Activated CD8-positive, alpha-beta memory T cell treated with anti-CD3 and anti-CD28 coated beads for 1 hour (primary cell): ENCODE measurements at places on chromosomes 6 and 20.

- DNase-seq: no peak
Observed at GRCh38 chr6:47321577-47321976, 11.9 kb upstream of the TNFRSF21 start.

GRCh38 chr6:79597155-79597554 is 34.0 kb upstream of the SH3BGRL2 start:
- no peak for DNase-seq

DNA sequence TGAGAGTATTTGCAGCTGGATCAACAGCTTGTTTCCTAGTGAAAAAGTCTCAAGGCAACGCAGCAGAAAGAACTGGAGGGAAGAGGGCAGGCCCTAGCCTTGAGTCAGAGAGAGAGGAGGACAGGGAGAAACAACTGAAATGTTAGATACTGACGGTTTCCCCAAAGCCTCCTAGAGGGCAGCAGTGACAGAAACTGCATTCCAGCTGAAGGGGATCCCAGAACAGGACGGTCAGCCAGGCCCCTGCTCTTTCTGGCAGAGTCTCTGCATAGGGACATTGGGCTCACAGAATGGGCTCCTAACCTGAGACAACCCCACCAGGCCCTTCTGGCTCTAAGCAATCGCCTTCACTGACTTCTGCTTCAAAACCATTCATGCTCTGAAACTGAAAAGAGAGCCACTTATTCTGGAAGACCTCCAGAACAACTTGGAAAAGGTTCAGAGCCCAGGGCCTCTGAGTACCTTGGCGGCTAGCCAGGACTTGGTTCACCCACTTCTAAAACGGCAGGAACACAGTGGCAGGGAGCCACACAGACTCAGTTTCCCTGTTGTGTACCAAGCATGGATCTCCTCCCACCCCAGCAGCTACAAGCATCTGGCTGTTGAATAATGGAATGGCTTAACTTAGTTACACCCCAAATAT is 72.9 kb downstream of the PSMB1 start:
- DNase-seq: no peak

DNA sequence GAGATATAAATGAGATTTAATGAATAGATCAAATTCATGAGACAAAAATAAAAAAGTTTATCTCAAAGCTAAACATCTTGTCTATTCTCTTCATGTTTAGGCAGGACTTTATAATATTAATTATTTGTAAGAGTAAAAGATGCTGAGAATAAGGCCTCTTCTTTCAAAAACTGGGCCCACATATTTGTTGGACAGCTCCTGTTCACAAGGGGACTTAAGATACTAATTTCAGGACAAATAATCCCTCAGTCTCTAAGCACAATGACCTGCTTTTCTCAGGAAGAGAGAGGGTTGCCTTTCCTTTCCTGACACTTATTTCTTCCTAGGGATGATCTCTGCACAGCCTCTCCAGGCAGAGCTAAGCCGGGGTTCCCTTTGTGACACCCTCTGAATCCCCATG is 43.3 kb downstream of the NOX3 start:
- DNase-seq: no peak

DNA sequence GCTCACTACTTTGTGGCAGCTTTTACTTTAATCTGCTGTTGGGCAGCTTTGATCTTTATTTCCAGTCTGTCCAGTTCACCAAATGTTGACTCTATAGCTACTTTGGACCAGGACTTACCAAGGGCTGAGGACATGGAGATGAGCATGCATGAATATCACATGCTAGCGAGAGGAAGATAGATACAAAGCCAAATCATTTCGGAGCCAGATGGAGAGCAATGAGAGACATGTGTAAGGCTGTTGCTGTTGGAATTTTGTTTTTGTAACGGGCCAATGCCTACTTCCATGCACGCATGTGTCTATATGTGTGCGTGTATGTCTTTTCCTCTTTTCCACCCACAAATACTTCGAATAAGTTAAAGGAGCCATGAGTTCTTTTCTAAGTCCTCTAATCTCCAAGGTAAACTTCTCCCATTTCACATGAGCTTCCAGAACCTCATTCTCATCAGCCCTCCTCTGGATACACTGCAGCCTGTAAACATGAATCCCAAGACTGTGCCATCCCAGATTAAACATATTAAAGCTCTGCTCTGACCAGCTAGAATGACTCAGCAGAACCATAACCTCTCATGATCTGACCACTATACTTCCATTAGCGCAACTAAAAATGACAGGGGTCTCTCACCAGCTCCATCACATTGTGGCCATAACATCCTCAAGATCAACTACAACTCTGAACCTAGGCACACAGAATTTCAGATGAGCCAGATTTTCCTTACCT is 160.7 kb downstream of the LRFN2 start:
- no peak for DNase-seq

DNA sequence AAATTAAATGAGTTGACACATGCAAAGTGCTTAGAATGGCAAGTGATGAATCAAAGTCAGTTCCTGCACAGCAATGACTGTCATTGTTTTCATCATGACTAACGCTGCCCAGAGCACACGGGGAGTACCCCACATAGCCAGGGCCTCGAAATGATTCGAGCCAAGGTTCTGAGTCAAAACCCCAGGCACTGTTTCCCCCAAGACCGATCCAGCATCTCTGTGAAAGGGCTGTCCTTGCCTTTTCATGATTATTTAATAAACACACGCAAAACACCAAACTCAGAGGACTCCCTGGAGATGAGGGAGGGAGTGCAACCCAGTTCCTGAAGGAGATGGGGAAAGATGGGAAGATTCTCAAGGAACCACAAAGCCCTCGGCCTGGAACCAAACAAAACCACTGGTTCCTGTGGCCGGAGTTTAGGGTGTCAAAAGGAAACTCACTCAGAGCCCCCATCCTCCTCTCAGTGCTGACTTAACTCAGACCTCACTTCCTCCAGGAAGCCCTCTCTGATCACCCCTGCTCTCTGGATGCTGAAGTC is 3.8 kb downstream of the PREX1 start:
- no peak for DNase-seq

GRCh38 chr6:31246051-31246521 is 25.8 kb downstream of the HLA-C start:
- no peak for DNase-seq

GRCh38 chr20:63733579-63734081 is 2.8 kb upstream of the LIME1 start:
- no peak for DNase-seq

GRCh38 chr6:82260997-82261732 is 13.6 kb upstream of the IBTK start:
- DNase-seq: no peak

- no peak for DNase-seq
Observed at GRCh38 chr6:35251949-35252348, 7.6 kb upstream of the ZNF76 start.

- no peak for DNase-seq
Observed at GRCh38 chr20:34517114-34517505, 888 bp downstream of the DYNLRB1 start.

DNA sequence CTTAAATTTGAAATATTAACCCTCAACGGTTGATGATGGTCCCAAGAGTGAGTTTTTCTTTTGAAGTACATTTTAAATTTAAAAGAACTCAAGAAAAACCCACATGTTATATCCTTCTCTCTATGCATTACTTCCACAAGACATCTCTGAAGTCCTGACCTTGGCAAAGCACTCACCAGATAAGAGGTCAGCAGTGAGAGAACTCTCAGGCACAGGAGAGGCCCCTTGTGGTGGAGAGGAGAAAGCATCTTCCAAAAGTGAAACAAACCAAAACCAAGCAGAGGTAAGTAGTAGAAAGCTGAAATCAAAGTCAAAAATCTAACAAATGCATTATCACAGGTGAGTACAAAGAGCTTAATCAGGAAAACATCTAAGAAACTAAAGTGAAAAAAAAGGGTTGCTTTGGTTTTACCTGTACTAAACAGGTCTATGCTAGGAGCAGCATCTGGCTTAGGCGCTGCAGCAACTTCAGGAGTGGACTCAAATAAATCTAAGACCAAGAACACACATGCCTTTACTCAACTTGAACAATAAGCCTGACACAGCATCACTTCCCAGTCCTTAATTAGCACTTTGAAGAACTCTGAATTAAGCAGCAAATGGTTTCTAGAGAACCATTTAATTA is 80.5 kb downstream of the PRSS35 start:
- DNase-seq: no peak

DNA sequence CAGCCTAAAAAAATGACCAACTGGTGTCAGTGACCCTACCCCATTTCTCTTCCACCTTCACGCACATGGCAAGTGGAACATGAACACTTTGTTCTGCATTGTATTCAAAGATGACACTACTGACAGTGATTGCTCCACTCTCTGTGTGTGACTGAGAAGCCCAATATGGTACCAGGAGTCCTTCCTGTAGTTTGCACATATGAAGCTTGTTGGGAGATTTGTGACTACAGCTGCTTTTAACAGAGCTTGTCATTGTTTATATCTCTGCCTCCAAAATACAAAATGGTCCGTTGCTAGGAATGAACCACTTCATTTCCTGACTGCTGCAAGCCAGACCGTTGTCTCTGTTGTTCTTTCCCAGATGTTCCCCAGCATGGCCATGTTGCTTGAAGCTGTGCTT is 140.3 kb upstream of the TCF21 start:
- no peak for DNase-seq
